ENCODE measurements at places on chromosomes 1 and 21.

DNA sequence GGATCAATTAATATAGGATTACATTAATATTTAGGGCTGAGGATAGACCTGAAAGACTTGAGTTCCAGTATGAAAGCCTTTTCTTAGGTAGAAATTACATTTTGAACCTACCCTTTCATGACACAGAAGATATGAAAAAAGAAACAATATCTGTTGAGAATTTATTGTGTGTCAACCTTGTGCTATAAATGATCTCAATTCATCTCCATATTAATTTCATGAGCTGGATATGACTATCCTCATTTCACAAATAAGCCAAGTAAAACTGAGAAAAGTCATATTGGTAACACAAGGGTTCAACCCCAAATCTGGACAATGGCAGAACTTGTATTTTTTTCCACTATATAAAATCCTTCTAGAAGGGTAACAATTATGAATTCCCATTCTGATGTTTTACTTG lies 120.0 kb downstream of the TRIM33 start:
- DNase-seq: no peak

- no peak for DNase-seq
Measured at GRCh38 chr1:34785231-34785874, 4.3 kb downstream of the GJB3 start.

DNA sequence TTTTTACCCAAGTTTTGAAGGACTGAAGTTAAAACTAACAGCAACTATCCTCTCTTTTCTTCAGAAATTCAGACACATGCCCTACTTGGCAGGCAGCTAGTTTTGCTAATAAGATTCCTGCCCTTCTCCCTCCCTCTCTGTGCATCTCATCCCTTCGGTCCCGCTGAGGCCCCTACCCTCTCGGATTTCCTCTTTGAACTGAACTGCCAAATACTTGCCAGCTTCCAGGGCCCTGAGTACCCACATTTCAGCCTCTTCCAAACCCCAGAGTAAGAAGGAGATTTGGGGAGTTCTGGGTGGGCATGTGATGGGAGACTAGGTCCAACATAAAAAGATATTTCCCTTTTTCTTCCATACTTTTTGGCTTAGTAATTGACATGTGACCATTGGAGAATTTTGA lies 116.5 kb upstream of the JUN start:
- no peak for DNase-seq

GRCh38 chr1:220692436-220693228 lies 2.5 kb downstream of the C1orf115 start:
- DNase-seq: no peak

DNA sequence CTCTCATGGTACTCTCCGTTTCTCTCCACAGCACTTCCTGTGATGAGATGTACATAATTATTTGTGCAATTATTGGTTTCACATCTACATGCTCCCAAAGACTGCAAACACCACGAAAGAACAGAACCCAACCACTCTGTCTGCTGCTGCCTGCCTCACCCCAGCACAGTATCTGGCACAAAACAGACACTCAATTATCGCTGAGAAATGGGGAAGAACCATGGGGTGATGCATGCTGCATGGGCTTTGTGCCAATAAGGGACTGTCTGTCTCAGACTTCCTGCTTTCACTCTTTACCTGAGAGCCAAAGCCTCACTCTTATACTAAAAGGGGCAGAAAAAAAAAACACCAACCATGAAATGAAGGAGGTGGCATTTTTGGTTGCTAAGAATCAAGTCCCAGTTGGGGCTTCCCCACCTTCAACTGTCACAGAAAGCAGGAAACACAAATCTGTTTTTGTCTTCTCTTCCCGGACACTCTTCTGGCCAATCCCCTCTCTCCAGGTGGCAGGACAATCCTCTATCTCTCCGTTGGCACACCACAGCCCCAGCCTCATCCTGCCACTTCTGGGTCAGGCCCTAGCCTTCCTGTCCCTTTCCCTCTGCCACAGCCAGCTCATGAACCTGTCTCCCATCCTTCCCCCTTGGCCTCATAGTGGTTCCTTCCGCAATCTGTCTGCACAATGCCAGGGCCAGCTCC lies 82.0 kb downstream of the TGFBR3 start:
- no peak for DNase-seq

- DNase-seq: no peak
Measured at GRCh38 chr1:56456435-56457101, 122.8 kb downstream of the PLPP3 start.
